NCI-H2081 treated with DMSO at 0.1 percent for 48 hours (cell line): ENCODE measurements at places on chromosomes 1 and 21.

DNA sequence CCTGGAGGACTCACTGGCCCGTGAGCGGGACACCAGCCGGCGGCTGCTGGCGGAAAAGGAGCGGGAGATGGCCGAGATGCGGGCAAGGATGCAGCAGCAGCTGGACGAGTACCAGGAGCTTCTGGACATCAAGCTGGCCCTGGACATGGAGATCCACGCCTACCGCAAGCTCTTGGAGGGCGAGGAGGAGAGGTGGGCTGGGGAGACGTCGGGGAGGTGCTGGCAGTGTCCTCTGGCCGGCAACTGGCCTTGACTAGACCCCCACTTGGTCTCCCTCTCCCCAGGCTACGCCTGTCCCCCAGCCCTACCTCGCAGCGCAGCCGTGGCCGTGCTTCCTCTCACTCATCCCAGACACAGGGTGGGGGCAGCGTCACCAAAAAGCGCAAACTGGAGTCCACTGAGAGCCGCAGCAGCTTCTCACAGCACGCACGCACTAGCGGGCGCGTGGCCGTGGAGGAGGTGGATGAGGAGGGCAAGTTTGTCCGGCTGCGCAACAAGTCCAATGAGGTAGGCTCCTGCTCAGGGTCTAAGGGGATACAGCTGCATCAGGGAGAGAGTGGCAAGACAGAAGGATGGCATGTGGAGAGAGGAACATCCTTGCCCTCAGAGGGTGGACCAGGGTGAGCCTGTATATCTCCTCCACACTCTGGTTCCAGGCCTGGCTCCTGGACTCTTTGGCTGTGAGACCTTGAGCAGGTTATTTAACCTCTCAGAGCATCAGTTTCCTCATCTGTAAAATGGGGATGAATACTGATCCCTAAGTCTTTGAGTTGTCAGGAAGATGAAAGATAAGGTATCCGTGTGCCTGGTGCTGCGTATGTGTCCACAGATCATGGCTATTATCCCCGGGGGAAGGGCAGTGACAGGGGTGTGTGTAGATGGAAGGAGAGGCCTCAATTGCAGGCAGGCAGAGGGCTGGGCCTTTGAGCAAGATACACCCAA lies 17.2 kb upstream of the SEMA4A start:
- DNase-seq, result no peak

GRCh38 chr1:18238190-18238589 lies 130.6 kb downstream of the IGSF21 start:
- DNase-seq, result no peak

DNA sequence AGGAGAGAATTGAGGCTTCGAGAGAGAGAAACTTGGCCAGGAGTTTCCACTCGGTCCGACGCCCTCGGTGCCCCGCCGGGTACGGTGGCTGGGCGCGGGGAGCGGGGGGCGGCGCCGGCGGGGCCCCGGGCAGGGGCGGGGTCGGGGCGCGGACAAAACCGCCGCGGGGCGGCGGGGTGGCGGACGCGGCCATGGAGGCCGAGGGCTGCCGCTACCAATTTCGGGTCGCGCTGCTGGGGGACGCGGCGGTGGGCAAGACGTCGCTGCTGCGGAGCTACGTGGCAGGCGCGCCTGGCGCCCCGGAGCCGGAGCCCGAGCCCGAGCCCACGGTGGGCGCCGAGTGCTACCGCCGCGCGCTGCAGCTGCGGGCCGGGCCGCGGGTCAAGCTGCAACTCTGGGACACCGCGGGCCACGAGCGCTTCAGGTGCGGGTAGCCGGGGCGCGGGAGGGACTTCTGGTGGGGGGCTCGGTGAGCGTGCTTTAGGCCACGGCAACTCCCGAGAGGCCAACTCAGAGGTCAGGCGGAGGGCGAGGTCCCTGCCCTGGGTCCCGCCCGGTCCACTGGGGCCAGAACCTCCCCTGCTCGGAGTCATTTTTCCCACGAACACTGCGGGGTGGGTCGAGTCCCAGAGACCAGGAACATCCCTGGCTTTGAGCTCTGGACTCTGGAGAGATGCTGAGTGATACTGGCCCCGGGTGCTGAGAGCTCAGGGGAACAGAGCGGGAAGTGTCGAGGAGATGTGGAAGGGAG lies 431 bp downstream of the RAB42 start:
- no peak for DNase-seq

DNA sequence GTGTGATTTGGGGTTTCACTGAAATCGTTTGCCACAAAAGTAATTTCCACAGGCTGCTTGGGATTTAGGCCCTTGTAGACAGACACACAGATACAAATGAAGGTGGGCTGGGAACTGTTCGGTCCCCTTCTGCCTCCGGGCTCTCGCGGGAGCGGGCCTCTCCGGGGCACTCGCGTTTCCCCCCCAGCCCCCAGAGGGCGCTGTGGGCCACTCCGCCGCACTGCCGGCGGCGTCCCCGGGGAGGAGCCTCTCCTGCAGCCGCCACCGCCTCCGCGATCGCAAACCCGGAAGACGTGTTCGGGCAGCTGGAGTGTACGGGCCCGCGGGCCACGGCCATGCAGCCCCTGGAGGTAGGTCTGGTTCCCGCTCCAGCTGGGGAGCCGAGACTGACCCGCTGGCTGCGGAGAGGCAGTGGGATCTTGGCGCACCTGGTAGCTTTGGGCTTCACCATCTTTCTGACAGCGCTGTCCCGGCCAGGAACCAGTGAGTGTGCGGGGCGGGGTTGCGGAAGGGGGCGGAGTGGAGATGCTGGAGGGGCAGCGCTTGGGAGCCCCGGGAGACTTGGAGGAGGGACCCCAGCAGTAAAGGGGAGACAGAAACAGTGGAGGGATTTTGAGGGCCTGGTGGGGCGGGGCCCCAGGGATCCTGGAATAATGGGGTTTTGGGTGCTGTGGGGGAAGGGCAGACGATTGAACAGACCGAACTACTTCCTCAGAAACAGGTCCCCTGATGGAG lies at the start of gene CYB561D1:
TSS of gene CYB561D1 (plus strand) at position 290 of the 735 bp plus-strand sequence. CDS start at position 336, 46 bp downstream.
- DNase-seq, result no peak

GRCh38 chr1:83818916-83819315 lies 180.0 kb downstream of the TTLL7 start:
- no peak for DNase-seq

DNA sequence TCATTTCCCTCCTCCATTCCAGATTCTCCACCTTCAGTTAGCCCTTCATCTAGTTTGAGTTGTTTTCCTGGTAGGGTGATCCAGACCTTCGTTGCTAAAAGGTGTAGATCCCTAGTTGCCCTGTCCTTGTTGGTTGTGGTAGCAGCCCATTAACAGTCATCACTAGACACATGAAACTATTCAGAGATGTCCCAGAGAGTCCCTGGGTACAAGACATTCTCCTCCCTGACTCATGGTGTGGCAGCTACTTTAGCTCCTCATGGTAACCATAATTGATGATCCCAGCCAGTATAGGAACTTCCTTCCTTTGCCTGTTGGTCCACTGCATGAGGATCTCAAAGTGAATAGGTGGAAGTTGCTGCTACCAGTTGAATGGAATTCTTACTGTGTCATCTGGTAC lies 6.0 kb upstream of the SH2D2A start:
- DNase-seq, result no peak

DNA sequence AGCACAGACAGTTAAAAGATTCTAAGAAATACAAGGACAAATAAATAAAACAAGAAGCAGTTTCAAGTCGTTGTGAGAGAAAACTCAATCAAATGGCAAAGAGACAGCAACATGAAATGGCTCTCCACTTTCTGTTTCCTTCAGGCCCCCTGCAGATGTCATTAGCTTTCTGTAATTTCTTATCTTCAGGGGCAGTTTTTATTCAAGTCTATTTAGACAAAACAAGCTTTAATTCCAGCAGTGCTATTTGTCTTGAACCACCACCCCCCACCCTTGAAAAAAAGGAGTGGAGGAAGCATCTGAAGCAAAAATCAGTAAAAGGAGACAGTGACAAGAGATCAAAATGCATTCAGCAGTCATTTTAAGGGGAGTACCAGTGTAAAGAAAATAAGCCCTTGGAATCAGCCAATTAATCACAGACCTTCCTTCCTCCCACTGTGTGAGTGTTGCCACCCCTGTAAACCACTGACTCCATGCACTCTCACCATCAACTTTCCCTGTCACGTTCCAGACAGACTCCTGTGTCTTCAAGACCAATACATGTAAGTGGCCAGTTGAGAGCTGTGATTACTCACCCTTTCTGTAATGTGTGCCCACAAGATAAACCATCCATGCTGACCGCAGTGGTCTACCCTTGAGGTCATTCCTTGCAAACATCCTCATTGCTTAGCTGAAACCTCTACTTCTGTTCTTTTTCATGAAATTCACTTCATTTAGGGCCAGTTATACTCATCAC lies 136.1 kb upstream of the HOOK1 start:
- DNase-seq, result no peak

- no peak for DNase-seq
Observed at GRCh38 chr1:244760471-244760870, 75.0 kb upstream of the COX20 start.

- DNase-seq, result no peak
Observed at GRCh38 chr1:2447276-2448097, 28.6 kb upstream of the PLCH2 start.

DNA sequence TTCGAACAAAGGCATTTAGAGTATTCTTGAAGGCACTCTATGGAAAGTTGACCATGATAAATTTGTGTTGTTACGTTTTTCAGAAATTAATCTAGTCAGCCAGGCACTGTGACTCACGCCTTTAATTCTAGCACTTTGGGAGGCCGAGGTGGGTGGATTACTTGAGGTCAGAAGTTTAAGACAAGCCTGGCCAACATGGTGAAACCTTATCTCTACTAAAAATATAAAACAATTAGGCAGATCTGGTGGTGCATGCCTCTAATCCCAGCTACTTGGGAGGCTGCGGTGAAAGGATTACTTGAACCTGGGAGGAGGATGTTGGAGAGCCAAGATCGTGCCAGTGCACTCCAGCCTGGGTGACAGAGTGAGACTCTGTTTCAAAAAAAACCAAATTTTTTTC lies 130.6 kb upstream of the BRINP3 start:
- no peak for DNase-seq
